Chondrocyte (in vitro differentiated cells): ENCODE measurements at places on chromosomes 7 and 10. TPM values are rescaled to one million over a fixed set of nuclear protein-coding genes. Genes with fewer than 3 reads are reported as not detected.

The FAM237B gene
- total RNA-seq = not detected in 3 replicates

GRCh38 chr10:6247041-6247712 lies 44.4 kb downstream of the PFKFB3 start:
- H3K27me3 ChIP-seq = no peaks in the 10 kb centered on the region
- H3K4me1 ChIP-seq = peaks cover 7% of the 10 kb centered on the region
- no peak overlapping the region for H3K4me3 ChIP-seq
- H3K27ac ChIP-seq = no peak overlapping the region
- H3K36me3 ChIP-seq = peaks cover 2% of the 10 kb centered on the region

- H3K36me3 ChIP-seq = no peaks in the 10 kb centered on the region
- no peak overlapping the region for H3K4me3 ChIP-seq
- H3K4me1 ChIP-seq = no peaks in the 10 kb centered on the region
- no peak overlapping the region for H3K27ac ChIP-seq
- H3K27me3 ChIP-seq = peaks cover 4% of the 10 kb centered on the region
Measured at GRCh38 chr10:13365831-13366230, 17.7 kb upstream of the SEPHS1 start.

DNA sequence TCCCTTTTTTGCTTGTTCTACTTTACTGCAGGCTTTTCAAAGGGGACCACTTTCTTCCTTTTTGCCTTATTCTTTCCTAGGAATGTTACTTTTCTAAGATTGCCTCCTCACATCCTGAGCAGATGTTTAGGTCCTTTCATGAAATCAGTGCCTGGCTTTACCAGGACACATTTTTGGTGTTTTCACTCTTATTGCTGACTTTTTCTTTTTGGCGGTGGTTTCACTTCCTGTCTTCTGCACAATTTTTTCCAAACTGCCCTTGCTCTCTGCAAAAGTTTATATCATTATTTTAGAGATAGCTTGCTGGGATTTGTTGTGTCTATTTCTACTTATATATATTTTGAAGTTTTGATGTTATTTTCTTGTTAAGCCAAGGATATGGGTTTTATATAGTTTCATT lies 332.2 kb upstream of the MTPN start:
- DNase-seq = no peak
- H3K36me3 ChIP-seq = no peaks in the 10 kb centered on the region
- peaks cover 5% of the 10 kb centered on the region for H3K27me3 ChIP-seq
- H3K4me3 ChIP-seq = no peak overlapping the region
- no peak overlapping the region for H3K27ac ChIP-seq
- no peaks in the 10 kb centered on the region for H3K4me1 ChIP-seq

- DNase-seq = no peak
- peaks cover 10% of the 10 kb centered on the region for H3K4me1 ChIP-seq
- no peaks in the 10 kb centered on the region for H3K36me3 ChIP-seq
Measured at GRCh38 chr7:90320801-90321494, at the start of gene FAM237B. Gene FAM237B, minus strand, starts transcription at chr7:90321304. Its CDS starts 1,556 bp downstream, at chr7:90319748.
